ENCODE measurements at places on chromosomes 3 and 15. TPM values are rescaled to one million over a fixed set of nuclear protein-coding genes. Genes with fewer than 3 reads are reported as not detected.

- no peak for DNase-seq
Observed at GRCh38 chr15:23645371-23646164, 2.1 kb downstream of the MAGEL2 start.

DNA sequence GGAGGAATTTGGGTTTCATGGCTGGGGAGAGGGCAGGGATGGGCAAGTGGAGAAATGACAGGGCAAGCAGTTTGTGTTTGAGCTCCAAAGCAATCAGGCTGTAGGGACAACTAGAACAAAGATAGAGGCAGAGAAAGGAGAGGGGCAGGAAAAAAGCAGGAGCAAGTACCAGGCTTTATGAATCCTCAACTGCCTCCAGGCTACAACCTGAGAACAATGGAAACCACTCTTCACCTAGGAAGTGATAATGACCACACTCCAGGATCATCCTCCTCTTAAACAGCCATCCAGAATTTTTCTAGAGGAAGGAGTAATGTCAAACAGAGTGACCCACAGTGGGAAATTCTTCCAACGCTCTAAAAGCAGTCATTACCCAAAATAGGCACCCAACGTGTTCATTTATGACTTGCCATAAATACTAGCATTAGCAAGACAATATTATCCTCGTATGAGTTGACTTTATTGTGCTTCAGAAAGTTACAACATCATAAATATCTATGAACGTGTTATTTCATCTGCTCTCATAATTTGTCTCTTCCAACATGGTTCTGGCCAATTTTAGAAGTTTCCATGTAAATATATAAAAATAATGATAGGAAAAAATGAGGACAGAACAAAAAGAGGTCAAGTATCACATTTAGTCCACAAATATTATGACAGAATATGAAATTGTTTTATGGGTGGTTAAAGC is 50.5 kb downstream of the TNFAIP8L3 start:
- DNase-seq: no peak

DNA sequence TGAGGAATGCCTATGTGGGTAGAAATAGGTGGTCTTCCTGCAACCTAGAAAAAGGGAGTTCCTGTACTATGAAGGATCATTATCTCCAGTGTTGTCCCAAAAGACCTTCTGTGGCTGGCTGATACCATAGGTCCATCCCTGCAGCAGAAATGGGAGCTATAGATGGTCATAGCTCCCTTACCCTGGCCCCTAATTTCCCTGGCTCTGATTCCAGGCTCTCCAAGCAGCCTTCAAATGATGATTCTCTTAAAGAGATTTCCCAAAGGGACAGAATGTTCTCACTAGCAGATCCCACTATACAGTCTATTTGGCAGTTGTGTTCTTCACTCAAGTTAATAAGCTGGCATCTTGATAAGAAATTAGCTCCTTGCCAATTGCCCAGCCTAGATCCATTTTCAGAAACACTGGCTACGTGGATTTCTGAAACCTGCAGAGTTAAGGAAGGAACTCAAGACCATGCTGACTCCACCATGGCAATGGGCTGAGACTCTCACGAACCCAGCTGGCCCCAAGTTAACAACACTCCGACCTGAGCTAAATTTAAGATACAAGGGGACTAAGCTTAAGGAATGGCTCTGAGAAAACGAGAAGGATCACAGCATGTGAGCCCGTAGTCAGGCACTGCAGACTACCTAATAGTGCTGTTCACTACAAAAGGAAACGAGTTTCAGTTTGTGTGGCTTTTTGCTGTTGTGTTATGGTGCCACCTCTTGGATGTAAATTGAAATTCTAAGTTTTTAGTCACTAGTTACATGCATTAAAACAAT is 11.4 kb downstream of the C15orf40 start:
- peak; percentile 43 for DNase-seq

The GREM1 gene
- 0.36 TPM for total RNA-seq

- DNase-seq: no peak
Observed at GRCh38 chr3:160564258-160564911, 986 bp downstream of the KPNA4 start.

GRCh38 chr3:172513488-172513887 is 9.7 kb downstream of the TNFSF10 start:
- DNase-seq: no peak

- no peak for DNase-seq
Observed at GRCh38 chr15:36156879-36157427, 422.5 kb upstream of the CDIN1 start.

GRCh38 chr3:125647318-125648014 is 52.2 kb upstream of the OSBPL11 start:
- no peak for DNase-seq

- DNase-seq: no peak
Observed at GRCh38 chr3:187610981-187611511, 59.1 kb downstream of the SST start.

DNA sequence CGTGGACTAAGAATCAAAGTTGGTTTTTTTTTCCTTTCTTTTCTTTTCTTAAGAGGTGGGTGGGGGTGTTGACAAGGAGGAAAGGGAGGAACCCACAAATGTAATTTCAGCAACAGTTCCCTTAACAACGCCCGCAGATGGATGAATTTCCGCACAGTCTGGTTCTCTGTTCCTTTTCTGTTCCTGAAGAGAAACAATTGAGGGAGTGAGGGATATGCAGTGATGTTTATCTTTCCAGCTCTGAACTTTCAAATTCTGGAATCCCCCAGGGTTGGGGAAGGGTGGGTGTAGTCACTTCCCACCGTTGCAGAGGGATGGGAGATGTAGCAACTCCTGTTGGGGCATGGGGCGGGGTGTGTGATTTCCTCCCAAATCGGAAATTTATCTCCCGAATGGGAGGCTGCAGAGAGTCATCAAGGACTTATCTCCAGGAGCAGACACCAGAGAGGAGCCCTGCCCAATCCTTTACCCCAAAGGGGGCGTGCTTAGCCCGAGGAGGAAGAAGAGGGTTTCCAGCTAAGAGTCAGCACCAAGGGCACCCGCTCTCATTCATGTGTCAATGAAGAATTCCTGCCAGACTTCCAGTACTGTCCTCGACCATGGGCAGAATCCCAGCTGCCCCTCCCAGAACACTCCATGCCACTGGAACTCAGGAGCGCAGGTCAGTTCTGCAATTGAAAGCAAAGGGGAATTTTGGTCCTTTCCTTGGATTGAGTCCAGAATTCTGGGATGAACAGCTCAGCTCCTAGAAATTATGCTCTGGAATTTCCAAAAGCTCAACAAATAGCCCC is 35.0 kb upstream of the CFAP161 start:
- no peak for DNase-seq

All from GM12878 (cell line).